ENCODE measurements at places on chromosomes 5 and 9.
A peak's percentile ranks its signal among the peaks of the same experiment; 100 is the strongest.

- no peak for DNase-seq
These were observed 28.2 kb upstream of the RPL26L1 start for GRCh38 chr5:172931001-172931536.

- no peak for DNase-seq
These were observed 198.7 kb downstream of the HSPA4 start for GRCh38 chr5:133250527-133250926.

- DNase-seq, result no peak
These were observed 15.0 kb downstream of the TBC1D2 start for GRCh38 chr9:98240475-98240874.

DNA sequence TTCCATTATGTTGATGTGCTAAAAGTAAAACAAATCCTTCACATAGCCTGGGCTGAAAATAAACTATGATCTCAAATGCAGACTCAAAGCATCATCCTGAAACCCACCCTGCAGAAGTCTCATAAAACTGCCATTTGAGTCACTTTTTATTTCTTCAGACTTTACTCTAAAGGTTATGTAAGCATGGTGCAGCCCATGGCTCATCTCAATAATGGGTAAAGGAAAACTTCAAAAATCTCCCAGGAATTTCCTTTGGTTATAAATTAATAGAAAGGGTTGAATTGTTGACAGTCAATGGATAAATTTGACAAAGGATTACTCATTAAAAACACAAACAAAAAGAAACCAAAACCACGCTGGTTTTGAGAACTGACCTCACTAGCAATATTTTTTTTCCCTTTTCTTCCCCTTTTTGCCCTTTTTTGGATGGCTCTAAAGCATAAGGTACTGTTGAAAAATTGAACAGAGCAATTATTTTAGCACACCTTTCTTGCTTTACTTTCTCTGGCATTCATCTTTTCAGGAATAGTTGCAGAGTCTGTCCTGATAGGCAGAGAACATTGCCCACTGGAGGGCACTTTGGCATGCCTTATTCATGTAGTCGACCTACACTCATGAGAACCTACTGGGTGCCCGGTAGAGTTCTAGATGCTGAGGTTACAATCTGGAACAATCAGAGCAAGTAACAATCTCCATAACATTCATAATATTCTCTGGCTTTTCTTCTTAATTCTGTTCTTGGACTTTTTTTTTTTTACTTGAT, 191.4 kb downstream of the TMEM167A start:
- DNase-seq, result peak; percentile 6

DNA sequence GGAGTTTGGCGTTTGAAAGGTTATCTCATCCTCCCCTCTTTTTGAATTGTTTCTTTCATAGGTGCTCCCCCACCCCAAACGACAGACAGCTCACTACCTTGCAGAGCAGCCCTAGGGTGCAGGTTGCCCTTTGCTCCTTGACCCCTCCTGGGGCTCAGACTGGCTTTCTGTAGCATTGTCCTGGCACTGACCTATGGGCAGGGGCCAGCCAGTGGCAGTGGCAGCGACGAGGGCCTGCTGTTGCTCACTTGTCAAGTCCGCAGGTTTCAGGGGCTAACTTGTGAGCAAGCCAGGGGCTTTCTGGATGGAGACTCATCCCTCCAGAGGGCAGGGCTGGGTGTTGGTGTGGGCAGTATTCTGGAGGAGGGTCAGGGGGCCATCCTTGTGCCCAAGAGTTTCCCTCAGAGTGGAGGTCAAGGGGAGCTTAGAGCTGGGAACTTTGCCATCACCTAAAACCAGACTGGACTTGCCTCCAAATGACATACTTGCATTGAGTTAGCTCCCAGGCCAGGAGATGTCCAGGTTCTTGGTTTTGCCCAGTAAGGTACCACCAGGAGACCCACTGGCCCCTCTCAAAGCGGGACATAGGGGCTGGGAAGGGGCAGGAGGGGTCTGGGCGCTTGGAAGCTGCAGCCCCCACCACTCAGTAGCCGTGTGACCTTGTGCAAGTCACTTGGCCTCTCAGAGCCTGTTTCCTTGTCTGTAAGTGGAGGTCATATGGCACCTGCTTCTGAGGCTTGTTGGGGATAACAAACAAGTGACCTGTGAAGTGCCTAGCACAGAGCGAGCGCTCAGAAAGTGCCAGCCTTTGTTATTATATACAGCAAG, 53.5 kb upstream of the CDKN2AIPNL start:
- no peak for DNase-seq

GRCh38 chr5:150583541-150584225, 56.8 kb upstream of the SYNPO start:
- no peak for DNase-seq

- no peak for DNase-seq
These were observed 12.9 kb downstream of the RALGDS start for GRCh38 chr9:133107961-133108793.

DNA sequence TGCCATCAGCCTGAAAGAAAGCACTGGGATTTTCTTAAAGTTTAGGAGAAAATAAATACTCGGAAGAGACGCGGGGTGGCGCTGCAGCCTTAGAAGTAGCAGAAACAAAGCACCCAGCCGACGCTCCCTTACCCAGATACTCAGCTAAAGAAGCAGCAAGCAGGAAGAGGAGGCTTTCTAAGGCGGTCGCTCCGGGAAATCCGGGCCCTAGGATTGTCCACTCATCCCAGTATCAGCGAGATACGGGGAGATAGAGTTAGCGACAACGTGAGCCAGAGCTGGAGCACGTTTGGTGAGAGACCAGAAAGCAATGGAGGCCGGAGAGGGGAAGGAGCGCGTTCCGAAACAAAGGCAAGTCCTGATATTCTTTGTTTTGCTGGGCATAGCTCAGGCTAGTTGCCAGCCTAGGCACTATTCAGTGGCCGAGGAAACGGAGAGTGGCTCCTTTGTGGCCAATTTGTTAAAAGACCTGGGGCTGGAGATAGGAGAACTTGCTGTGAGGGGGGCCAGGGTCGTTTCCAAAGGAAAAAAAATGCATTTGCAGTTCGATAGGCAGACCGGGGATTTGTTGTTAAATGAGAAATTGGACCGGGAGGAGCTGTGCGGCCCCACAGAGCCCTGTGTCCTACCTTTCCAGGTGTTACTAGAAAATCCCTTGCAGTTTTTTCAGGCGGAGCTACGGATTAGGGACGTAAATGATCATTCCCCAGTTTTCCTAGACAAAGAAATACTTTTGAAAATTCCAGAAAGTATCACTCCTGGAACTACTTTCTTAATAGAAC, at the start of gene PCDHB2:
Gene PCDHB2 (plus strand): TSS at position 135 of the 782 bp plus-strand sequence. CDS start 176 bp downstream, at position 311.
- no peak for DNase-seq

GRCh38 chr9:122320413-122320881, 50.4 kb upstream of the PTGS1 start:
- no peak for DNase-seq

DNA sequence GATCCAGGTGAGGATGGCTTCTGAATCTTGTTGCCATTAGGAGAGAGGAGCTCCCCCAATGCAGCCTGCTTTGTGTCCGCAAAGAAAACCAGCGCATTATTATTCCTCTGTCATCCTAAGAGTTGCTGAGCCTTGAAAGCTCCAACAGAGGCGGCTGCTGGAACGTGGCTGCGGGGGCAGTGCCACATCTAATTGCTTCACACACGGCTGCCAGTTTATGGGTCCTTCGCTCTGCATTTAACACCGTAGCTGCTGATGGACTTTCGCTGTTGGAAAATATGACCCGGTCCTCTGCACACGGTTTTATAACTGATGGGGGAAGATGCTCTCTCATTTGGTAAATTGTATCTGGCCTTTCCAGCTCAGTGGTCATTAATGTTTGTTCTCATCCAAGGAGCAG, 38.0 kb downstream of the ZNF622 start:
- no peak for DNase-seq

GRCh38 chr5:151730381-151730780, 28.1 kb downstream of the ATOX1 start:
- no peak for DNase-seq

GRCh38 chr9:72185561-72185960, 36.3 kb downstream of the GDA start:
- no peak for DNase-seq

- DNase-seq, result no peak
These were observed 115.7 kb downstream of the FBXO38 start for GRCh38 chr5:148499452-148499851.

DNA sequence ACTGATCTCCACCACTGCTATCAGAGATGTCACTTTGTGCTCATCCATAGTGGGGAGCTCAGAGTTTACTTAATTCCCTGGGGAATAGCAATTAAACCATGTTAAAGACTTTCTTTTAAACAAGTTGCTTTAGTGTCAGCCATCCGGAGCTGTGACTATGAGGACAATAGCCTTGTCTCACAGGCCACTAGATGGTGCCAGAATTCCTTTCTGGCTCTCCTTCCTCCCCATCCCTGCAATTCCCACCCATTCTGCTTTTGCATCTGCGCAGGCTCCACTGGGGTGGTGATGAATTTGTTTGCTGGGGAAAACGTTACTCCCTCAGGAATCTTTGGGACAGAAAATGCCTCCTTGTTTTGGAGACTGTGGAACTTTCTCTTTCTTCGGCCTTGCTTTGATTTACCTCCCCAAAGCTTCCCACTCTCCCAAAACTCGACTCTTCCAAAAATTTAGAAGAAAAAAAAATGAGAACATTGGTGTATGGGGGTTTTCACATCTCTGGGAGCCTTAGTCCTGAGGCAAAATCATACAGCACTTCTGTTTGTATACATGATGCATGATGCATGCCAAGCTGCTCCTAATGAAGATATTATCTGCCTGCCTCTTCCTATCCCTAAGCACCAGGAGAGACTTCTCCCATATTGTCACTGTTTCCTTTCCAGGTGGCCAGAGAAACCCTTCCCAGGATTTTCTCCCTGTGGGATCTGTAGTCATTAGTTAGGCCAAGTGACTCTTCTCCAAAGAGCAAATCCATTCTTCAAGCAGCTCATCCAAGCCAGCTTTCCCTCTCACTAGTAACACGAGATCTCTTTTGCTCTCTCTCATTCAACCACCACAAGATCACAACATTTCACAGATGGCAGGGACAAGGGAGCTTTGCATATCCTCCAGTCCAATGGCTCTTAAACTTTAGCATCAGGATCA, 466.1 kb downstream of the TLR4 start:
- DNase-seq, result peak; percentile 4

- no peak for DNase-seq
These were observed 1.9 kb downstream of the CDH18 start for GRCh38 chr5:19986031-19986619.

DNA sequence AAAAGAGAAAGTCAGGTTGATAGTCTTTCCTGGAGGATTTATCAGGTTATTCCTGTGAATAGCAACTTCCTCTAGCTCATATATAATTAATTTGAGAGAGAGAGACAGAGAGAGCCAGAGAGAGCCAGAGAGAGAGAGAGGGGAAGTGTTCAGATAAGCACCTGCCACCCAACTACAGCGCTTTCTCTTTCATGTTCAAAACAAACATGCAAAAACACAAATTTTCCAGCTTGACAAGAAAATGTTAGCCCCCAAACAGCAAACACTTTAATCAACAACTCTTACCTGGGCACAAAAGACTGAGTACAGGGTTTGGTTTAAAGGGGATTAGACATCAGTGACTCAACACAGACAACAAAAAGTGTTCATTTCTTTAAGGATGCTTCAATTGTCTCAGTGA, 61.7 kb upstream of the PLPP6 start:
- DNase-seq, result no peak

DNA sequence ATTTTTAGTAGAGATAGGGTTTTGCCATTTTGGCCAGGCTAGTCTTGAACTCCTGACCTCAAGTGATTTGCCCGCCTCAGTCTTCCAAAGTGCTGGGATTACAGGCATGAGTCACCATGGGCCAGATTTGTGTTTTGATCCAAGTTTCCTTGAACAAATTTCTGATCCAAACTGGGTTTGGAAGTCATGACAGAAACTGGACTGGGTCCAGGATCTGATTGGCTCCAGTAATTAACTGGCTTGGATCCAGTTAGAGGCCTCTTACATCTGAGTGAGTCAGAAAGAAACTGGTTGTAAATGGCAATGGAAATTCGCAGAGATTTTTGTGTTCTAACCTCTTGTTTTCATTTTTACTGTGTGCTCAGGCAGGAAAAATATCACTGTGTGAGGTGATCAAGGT, 141.6 kb downstream of the SLC25A46 start:
- no peak for DNase-seq

GRCh38 chr5:55187370-55187769, 14.4 kb upstream of the CDC20B start:
- peak; percentile 11 for DNase-seq

- DNase-seq, result no peak
These were observed 72.9 kb upstream of the PRLR start for GRCh38 chr5:35303152-35303551.

- DNase-seq, result no peak
These were observed 272.8 kb downstream of the DENND1A start for GRCh38 chr9:123657099-123657498.

DNA sequence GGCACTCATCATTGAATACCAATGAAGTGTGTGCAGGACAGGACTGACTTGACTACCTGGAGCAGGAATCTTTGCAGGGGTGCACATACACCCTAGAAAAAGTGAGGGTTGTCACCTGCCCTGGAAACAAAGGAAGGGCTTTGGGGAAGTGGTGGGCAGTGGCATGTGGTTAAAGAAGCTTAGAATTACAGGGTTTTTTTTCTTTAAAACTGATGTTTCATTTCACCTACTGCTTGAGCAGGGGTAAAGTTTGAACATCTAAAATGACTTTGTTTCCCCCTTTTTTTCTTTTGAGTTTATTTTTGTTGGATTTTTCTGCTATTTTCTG, 2.0 kb upstream of the KDM3B start:
- no peak for DNase-seq

GRCh38 chr9:120750421-120750820, 36.2 kb upstream of the MEGF9 start:
- DNase-seq, result no peak
